NCI-H2107 (cell line): ENCODE measurements at places on chromosomes 5 and 9.
A peak's percentile ranks its signal among the peaks of the same experiment; 100 is the strongest.

DNA sequence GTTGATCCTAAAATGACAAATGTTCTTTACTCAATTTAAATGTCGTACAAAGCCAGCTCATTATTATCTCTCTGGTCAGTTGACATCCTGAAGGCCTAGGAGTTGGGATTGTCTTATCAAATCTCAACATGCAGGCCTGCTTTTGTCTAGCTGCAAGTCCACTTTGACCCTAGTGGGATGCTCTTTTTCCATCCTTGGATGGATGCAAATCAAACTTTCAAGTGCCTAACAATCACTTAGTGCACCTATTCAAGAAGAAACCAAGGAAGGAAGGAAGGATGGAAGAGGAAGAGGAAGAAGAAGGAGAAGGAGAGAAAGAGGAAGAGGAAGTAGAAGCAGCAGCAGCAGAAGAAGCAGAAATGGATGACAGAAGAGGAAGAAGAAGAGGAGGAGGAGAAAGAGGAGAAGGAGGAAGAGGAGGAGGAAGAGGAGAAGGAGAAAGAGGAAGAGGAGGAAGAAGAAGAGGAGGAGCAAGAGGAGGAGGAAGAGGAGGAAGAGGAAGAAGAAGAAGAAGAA, 109.6 kb downstream of the PIK3R1 start:
- DNase-seq = no peak

DNA sequence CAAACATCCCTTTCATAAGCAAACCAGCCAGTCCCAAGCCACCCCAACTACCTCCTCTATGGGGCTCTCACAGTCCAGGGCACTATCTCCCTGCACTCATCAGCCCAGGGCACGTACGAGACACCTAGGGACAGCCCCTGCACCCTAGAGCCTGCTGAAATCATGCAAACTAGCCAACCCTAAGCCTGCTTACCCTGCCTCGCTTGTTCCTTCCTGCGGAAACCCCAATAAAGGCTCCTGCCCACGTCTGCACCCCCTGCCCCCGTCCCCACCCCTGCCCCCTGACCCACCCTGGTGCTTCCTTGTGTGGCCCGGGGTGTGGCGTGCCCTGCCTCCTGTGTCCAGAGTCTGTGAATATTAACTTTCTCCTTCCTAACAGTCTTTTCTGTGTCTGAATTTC, 135.9 kb downstream of the GADD45G start:
- DNase-seq = no peak

DNA sequence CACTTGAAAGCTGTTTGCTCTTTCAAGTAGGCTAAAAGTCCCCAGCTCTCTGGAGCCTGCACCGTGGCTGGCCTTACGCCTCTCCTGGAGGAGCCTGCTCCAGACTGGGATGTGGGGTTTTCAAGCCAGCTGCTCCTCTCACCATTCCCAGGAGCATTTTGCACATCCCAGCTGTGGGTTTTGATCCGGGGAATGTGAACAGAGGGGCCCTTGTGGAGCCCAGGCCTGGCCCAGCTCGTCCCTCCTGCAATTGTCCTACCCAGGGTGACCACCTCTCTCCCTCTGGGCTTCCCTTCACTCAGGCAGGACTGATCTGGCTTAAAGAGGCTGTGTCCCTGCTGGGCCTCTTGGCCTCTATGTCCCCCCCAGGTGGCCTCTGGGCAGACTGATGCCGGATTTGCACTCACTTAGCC, 32.5 kb upstream of the TIFAB start:
- DNase-seq = peak; percentile 66

- DNase-seq = no peak
Observed at GRCh38 chr9:19233344-19233743, 2.9 kb downstream of the DENND4C start.

- no peak for DNase-seq
Observed at GRCh38 chr5:158639881-158640592, 459.7 kb downstream of the EBF1 start.
